ENCODE measurements at places on chromosomes 6 and 20.
A peak's percentile ranks its signal among the peaks of the same experiment; 100 is the strongest.

DNA sequence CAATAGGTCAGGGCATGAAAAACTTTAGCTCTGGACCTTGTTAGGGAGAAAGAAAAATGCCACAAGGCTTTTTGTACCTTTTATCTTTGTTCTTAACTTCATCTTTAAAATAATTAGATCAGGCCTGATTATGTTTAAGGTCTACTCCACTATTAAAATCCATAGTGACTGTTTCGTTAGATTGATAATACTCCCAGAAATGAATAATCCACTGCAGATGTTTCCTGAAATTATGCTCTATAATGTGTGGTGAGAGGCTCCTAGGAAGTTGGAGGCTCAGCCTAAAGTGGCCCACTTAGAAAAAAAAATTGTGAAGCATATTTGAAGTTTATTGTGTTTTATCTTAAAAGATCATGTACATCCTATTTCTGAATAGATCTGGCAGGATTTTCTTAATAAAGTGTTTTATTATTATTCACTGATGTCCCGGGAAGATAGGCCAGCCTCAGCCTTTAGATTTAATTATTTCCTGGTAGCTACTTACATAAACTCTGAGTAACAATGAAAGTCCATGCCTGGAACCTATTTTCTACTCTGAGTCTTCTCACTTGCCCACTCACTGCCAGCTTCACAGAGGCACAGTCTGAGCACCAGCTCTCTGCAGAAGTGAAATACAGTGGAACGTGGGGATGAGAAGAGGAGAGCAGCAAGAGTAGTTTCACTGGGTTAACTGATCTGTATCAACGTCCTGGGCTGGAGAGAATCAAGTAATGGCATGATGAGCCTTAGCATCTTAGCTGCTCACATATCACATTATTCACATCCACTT, 126.8 kb upstream of the TMEM170B start:
- DNase-seq, result no peak

DNA sequence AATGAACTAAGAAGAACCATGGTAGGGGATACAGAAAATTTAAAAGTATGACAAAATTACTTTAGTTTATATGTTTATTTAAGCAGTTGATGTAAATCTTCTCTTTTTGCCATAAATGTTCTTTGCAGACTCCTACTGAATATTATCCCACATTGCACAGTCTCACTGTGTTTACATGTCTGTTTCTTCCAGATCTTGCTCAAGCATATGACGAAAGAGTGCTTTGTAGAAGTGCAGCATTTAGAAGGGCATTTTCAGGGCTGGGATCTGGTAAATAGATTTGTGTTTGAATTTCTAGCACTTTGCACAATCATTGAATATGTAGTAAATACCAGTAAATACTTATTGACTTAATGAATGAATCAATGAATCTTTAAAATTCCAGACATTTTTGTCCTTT, 152.0 kb upstream of the EPHA7 start:
- no peak for DNase-seq

DNA sequence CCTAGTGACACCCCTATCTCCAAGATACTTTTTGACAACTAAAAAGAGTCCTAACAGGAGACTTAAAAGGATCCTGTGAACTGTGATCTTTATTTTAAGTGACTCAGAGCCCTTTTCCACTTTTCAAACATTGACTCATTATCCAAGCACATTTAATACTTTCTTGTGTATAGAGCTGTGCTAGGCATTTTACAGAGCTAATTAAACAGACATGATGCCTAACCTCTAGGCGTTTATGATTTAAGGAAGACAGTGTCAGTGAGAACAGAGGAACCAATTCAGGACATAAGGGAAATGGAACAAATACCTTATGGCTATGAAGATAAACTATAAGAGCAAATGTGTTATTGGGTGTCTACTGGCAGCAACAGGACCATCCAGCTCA, 282.6 kb downstream of the TPBG start:
- DNase-seq, result no peak

GRCh38 chr20:4119854-4120209, 104.5 kb upstream of the RNF24 start:
- DNase-seq, result no peak

- no peak for DNase-seq
Observed at GRCh38 chr20:23586735-23587525, 18.6 kb upstream of the CST9L start.

- peak; percentile 36 for DNase-seq
Observed at GRCh38 chr20:38523697-38524096, 51.1 kb downstream of the RALGAPB start.

DNA sequence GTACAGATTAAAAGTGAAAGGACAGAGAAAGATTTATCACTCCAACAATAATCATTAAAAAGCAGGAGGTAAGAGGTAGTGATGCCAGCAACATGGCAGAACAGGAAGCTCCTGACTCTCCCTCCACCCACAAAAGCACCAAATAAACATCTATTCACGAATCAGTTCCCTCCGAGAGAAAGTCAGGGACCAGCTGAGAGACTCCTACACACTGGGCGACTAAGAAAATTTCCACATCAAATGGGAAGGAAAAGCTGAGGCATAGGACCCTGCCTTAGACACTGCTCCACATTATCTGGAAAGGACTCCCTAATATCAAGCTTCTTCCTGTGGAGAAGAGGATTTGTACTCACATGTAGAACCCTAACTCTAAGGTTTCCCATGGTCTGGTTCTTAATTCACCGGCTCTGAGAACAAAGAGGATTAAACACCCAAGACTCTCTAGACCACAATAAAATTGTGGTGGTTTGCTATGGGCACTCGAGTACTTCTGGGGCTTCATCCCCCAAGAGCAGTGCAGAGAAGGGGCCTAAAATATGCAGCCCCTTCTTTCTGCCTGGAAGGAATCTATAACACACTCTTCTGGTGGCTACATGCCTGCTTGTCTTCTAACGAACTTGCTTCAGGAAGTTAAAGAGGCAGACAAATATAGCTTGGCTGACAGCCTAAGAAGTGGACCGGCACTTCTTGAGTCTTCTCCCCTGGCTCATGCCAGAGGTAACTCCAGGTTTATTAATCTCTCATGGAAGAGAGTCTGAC, 29.4 kb upstream of the ASF1A start:
- DNase-seq, result no peak

DNA sequence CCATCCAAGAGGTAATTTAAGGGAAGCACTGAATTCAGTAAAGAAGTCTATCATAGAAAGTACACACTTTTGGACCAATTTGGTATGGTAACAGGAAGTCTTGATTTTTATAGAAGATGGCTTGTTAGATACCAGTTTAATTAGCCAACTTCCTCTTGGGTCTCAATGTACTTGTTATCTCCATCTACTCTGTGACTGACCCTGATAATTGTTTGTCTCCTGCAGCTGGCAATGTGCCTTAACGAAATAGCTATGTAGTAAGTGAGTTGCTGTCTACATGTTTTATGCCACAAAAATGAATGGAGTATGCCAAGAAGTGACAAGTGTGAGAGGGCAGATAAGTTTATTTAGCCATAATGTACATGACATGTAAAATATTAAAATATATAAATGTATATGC, 410.5 kb upstream of the MAN1A1 start:
- no peak for DNase-seq
